Uterine smooth muscle cell (primary cell): ENCODE measurements at places on chromosomes 12 and 14. TPM values are rescaled to one million over a fixed set of nuclear protein-coding genes. Genes with fewer than 3 reads are reported as not detected.

PIK3C2G gene
- not detected in 2 replicates for total RNA-seq

PAPLN gene
- 3.8 and 5.1 TPM in 2 replicates for total RNA-seq

GYS2 gene
- total RNA-seq = not detected in 2 replicates

ANKS1B gene
- total RNA-seq = 1.2 TPM in 2 replicates

ADAM21 gene
- 0.25 and 0.33 TPM in 2 replicates for total RNA-seq

TBX3 gene
- 113 and 160 TPM in 2 replicates for total RNA-seq

TOMM20L gene
- not detected in 2 replicates for total RNA-seq

RHOJ gene
- total RNA-seq = 0.22 and 0.87 TPM in 2 replicates

PRPH gene
- total RNA-seq = 0.12 and 0.22 TPM in 2 replicates

KDM2B gene
- 29.2 and 47.9 TPM in 2 replicates for total RNA-seq

HOTAIR gene
- total RNA-seq = under 0.01 TPM in 1 of 2 replicates, not detected in the other

OAS2 gene
- total RNA-seq = 0.77 and 1.1 TPM in 2 replicates

AQP6 gene
- total RNA-seq = 0.12 TPM in 1 of 2 replicates, not detected in the other

ZNF384 gene
- total RNA-seq = 10.1 and 10.3 TPM in 2 replicates

LRRIQ1 gene
- total RNA-seq = 0.55 and 0.62 TPM in 2 replicates

TSHR gene
- not detected in 2 replicates for total RNA-seq
